ENCODE measurements at places on chromosomes 5 and 9.

DNA sequence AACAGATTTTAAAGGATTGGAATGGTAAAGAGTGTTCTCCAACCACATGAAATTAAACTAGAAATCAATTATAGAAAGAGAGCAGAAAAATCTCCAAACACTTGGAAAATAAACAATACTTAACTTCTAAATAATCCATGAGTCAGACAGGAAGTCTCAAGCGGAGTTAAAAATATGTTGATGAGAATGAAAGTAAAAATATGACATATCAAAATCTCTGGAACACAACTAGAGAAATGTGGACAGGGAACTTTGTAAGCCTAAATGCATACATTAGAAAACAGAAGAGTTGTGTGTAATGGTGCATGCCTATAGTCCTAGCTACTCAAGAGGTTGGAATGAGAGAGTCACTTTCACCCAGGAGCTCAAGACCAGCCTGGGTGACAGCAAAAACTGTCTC, 47.9 kb upstream of the ZNF618 start:
- DNase-seq, result no peak

DNA sequence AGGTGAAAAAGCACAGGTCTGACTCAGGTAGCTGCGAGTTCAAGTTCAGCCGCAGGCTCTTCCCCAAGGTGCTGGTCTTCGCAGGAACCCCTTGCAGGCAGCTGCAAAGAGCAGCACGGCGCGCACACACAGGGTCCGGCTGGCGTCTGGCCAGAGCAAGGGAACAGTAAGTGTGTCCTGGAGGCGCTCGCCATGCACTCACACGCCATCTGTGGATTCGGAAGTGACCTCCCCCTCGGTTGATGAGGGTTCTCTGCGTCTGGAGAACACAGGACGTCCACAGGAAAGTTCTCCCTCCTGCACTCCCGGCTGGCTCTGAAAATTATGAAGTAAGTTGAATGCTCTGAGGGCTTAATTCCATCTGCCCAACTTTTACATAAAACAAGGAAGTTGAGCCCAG, 14.0 kb upstream of the EGFL7 start:
- no peak for DNase-seq

DNA sequence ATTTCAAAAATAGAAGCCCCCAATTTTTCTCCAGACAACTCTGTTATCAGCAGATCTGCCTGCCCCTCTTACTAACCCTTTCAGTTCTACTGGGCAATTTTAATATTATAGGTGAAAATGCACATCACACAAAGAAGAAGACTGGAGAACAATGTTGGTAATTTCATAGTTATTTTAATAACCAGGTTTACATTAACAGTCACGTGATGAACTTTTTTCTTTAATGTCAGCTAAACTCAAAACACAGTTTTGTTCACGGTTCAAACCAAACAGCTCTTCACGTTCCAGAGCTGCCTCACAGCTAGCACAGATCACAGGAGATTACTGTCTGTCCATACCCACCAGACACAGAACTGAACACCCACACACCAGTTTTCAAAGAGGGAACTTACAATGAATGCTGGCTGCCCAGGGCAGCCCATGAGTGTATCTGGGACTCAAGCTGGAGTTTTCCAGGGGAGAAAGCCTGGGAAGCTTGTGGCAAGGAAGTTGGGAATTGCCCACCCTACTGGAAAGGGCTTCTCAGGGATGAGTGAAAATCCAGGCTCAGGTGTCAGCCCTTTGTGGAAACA, 119.1 kb downstream of the DPYSL3 start:
- DNase-seq, result no peak

- DNase-seq, result no peak
These were observed 17.3 kb downstream of the RASGEF1C start for GRCh38 chr5:180191716-180192115.

DNA sequence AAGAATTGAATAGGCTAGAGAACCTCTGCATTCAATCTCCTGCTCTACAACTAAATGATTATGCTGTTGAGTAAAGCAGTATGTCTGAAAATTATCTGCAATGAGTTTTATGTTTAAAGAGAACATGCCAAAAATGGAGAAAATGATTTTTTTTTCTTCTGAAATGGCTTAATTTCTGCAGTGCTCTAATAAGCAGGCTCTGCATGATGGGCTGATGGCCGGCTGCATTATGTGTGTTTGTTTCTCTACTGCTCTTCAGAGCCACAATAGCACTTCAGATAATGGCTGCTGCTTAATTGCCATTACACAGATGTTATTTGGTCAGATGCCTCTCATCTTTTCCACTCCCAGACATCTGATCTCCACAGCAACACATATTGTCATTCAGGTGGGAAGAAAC, 286.4 kb upstream of the DMAC1 start:
- no peak for DNase-seq

GRCh38 chr9:107919263-107919662, 429.7 kb upstream of the KLF4 start:
- DNase-seq, result no peak

DNA sequence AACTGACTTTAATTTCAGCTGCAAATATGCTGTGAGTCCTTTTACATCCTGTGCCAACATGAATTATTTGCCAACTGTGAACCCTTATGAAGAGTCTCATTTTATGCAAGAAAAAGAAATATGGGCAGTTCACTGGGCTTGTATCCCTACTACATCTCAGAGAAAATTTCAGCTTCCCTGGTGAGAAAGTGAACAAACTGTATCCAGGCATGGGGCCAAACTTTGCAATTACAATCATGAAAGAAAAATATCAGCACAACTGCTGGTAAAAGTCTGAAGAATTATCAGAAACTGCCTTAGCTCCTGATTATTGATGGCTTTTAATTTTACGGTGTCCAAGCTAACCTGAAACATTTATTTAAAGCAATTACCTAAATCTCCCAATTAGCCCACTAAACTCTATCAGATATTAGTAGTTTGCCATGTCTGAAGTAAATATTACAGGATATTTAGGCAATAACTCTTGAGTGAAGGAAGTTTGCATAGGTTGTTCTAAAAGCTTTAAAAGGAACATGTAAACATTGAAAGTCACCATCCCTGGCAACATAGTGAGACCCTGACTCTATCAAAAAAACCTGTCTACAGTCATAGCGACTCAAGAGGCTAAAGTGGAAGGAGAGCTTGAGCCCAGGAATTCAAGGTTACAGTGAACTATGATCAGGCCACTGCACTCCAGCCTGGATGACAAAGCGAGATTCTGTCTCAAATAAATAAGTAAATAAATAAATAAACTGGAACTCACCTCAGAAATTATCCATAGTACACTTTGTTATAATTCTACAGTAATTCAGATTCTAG, 83.9 kb upstream of the HCN1 start:
- DNase-seq, result no peak

DNA sequence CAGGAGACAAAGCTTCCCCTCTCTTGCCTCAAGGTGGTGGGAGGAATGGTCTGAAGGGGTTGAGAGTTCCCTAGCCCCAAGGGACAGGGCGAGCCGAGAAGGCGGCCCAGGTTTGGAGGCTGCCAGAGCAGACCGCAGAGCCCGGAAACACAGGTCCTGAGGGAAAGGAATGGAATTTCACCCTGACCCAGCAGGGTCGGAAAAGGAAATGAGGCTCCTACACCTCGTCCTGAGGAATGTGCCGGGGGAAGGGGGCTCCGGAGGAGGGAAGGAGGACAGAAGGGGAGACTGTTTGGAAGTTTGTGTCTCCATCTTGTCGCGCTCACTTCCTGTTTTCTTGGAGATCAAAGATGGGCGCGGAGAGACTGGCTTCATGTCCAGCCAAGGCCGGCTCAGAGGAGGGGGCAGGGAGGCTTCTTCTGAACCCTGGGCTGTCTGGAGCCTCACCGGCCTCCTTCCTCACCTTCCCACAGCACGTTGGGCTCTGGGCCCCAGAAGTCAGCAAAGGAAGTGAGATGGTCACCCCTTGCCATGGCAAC, 9.6 kb downstream of the ENG start:
- no peak for DNase-seq

- DNase-seq, result no peak
These were observed 153.1 kb upstream of the KLF9 start for GRCh38 chr9:70567511-70567910.

- DNase-seq, result no peak
These were observed 1.5 kb upstream of the NPM1 start for GRCh38 chr5:171386006-171386671.

DNA sequence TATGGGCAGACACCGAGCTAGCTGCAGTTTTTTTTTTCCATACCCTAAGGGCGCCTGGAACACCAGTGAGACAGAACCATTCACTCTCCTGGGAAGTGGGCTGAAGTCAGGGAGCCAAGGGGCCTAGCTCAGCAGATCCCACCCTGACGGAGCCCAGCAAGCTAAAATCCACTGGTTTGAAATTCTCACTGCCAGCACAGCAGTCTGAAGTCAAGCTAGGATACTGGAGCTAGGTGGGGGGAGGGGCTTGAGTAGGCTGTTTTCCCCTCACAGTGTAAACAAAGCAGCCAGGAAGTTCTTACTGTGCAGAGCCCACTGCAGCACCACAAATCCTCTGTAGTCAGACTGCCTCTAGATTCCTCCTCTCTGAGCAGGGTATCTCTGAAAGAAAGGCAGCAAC, 151.7 kb upstream of the HCN1 start:
- no peak for DNase-seq
